ENCODE measurements at places on chromosomes 5 and 9.

- DNase-seq: no peak
Measured at GRCh38 chr5:133876266-133876665, 92.2 kb downstream of the C5orf15 start.

DNA sequence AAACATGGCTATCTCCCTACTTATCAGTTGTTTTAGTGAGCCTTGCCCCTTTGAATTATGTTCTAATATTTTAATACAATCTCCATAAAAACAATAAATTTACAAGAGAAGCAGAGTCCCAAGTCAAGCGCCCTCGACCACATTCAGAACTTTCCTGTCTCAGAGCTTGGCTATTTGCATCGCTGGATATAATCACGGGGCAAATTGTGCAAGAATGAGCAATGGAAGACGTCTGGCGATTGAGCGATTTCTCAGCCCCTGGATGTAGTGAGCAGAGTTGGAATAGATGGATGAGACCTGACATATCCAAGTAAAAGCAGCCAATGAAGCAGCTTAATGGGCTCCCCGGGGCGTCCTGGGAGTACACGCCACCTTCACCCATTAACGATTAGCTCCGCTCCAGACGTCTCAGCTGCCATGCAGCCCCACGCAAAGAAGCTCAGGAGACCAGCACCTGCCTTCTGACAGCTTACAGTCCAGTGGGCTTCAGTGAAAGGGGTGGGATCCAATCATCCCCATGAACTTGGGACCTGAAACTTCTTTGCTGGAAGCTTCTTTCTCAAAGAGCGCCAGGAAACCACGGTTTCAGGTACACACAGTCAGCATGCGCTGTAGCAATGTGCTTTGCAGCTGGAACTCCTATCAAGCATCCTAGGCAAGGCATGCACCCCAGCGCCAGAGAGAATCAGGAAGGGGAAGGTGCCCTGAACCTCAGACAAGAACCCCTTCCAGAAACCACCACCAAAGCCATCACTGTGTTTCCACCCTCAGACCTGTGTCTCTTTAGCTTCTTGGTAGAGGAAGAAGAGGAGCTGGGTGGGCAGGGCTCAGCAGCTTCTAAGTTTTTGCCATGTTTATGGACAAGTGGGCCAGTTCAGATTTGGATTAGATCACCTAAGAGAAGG, 92.0 kb upstream of the IRX4 start:
- DNase-seq: no peak

DNA sequence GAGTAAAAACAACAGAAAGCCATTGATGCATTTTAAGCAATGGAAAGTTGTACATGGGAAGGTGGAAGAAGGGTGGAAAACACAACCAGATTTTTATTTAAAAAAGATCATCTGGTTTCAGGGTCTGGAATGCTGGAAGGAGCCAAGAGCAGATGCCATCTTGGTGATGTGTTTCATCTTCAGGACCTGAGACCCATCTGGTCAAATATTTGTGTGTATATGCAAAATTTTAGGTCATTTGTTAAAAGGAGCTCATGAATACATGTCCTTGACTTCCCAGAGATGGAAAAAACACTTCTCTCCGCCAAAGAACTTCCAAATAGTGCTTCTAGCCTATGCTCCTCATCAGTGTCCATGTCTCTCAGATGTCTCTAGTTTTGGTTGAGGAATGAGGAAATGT, 110.6 kb upstream of the GDNF start:
- DNase-seq: no peak

DNA sequence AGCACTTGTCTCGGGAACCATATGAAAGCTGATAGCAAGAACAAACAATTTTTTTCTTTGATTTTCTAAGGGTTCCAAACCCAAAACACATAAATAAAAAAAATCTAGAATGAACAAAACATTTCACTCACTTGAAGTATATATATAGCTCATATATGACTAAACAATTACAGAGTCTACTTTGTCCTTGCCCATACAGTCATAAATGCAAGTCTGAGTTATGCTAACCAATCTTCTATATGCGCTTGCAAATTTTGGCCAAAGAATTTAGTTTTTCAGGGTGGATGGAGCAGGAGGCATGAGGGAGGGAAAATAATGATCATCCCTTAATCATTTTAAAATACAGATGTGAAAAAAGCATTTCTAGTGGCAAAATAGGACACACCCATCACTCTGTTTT, 370.1 kb downstream of the BNC2 start:
- no peak for DNase-seq

- DNase-seq: no peak
Measured at GRCh38 chr5:5348135-5348534, 74.3 kb upstream of the ICE1 start.

DNA sequence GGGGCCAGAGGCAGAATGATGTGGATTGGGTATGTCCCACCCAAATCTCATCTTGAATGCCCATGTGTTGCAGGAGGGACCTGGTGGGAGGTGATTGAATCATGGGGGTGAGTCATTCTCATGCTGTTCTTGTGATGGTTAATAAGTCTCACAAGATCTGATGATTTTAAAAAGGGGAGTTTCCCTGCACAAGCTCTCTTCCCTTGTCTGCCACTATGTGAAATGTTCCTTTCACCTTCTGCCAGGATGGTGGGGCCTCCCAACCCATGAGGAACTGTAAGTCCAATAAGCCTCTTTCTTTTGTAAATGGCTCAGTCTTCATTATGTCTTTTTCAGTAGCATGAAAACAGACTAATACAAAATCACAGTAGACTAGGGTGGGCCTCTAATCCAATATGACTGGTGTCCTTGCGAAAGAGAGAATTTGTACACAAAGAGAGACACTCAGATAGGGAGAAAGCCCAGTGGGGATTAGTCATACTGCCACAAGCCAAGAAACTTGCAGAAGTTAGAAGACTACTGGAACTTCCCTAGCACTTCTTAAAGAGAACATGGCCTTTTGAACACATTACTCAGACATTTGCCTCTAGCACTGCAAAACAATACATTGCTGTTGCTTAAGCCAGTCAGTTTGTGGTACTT, 68.4 kb downstream of the ANXA1 start:
- DNase-seq: peak; percentile 2

- no peak for DNase-seq
Measured at GRCh38 chr5:135341696-135342550, 57.1 kb downstream of the MACROH2A1 start.

GRCh38 chr9:79301551-79302391, 270.0 kb upstream of the TLE4 start:
- DNase-seq: peak; percentile 39

GRCh38 chr5:58115811-58116210, 344.1 kb downstream of the PLK2 start:
- no peak for DNase-seq

GRCh38 chr9:24620741-24621140, 75.0 kb upstream of the IZUMO3 start:
- DNase-seq: peak; percentile 62

- DNase-seq: no peak
Measured at GRCh38 chr9:87256973-87257372, 240.7 kb upstream of the DAPK1 start.

- DNase-seq: no peak
Measured at GRCh38 chr9:36123515-36123914, 13.0 kb upstream of the GLIPR2 start.

GRCh38 chr5:176628406-176629228, 1.7 kb downstream of the SNCB start:
- no peak for DNase-seq

DNA sequence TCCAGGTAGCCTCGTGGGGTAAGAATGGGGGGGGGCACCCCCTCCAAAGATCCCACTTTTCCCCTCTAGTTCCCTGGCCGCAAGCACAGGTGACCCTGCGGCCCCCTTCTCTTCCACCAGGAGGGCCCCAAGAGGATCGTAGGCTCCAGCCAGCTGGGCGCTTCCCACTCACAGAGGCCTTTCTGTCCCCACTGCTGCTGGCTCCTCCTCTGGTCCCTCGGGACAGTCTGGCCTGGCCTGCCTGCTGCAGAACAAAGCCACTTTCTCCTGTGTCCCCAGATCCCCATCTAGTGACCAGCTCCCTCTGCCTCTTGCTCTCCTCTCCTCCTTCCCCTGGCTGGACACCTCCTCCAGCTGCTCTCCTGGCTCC, 534 bp upstream of the SAPCD2 start:
- DNase-seq: no peak

DNA sequence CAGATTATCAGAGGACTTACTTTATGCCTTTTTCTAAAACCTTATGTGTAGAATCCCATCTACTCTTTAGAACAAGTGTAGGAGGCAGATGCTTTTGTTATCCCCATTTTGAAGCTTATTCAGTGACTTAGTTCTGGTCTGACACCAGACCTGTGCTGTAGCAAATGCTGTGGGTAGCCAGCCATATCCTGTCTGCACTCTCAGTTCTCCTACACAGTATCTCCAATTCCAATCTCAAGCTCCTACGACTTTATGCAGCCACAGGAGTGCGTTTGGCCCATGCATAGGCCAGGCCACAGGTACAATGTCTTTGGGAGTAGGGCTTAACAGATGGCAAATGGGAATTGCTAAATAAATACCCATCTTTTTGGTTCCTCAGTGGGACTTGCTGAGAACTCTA, 292.6 kb downstream of the MCTP1 start:
- no peak for DNase-seq

- no peak for DNase-seq
Measured at GRCh38 chr5:180909782-180910181, 10.8 kb downstream of the BTNL8 start.

DNA sequence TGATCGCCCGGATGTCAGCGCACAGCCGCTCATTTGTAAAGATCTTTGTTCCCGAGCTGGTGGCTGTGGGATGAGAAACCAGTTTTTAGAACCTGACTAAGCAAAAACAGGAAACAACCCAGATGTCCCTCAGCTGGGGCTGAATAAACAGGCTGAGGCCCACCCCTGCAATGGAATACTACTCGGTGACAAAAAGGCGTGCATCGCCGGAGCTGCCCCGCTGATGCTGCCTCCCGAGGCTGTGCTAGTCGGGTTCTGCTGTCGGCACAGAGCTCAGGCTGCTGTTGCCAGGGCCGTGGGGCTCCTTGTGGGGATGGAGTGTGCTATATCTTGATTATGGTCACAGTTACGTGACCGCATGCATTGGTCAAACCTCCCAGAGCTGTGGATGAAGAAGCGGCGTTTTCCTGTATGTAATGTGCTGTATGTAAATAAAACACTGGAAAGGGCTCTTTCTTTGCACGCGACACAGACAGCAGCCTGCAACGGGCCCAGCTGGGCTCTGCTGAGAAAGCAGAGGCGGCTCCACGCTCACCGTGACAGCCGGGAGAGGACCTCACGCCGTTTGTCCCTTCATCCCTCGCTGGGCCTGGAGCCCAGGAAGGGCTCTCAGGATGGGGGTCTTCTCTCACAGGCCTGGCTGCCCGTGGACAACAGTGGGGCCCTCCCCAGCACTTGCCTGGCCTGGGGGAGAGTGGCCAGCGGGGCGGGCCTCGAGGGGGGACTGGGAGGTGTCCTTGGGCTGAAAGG, 51.5 kb upstream of the RNU6ATAC start:
- DNase-seq: peak; percentile 20

GRCh38 chr9:111917201-111917600, 20.6 kb downstream of the UGCG start:
- no peak for DNase-seq

GRCh38 chr9:116907989-116908388, 220.9 kb downstream of the TRIM32 start:
- DNase-seq: no peak

GRCh38 chr5:128949847-128950546, 15.3 kb upstream of the SLC27A6 start:
- DNase-seq: no peak

- DNase-seq: no peak
Measured at GRCh38 chr5:158845941-158846340, 253.8 kb downstream of the EBF1 start.

Data from fibroblast of skin of left quadriceps (primary cell).